K562 (cell line): ENCODE measurements at places on chromosomes 16 and 17. TPM values are rescaled to one million over a fixed set of nuclear protein-coding genes. Genes with fewer than 3 reads are reported as not detected.

DNA sequence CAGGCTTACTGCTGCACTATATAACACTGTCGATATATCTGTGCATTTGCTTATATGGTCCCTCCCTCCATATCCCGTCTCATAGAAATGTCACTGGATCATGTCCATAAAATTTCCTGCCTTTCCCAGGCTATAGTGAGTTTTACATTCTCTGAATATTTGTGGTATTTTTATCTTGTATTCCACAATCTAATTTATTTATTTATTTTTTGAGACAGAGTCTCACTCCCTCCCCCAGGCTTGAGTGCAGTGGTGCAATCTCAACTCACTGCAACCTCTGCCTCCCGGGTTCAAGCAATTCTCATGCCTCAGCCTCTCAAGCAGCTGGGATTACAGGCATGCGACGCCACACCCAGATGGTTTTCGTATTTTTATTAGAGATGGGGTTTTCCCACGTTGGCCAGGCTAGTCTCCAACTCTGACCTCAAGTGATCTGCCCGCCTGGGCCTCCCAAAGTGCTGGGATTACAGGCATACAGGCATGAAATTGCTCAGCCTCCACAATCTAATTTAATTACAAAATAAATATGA, 12.9 kb downstream of the TRIM37 start:
- no peak for DNase-seq
- H3K27me3 ChIP-seq, result no peaks in the 10 kb centered on the region
- peaks cover 43% of the 10 kb centered on the region; the same call in 2 of the 3 replicates for H3K36me3 ChIP-seq

DNA sequence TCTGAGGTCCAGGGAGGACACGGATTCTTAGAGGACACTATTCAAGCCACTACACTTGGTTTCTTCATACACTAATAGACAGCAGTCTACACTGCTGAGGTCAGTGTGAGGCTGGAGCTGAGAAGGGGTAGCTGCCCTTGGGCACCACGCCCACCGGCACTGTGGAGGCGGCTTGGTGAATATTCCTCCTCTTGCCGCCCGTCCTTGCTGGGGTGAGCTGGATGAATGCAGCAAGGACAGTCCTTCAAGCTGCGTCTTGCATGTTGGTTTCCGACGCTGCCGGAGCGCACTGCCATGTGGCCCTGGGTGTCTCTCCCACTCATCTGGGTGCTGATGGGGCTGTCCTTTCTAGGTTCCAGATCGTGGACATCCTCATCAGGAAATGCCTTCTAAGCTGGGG, 2.6 kb downstream of the ZNF205 start:
- H3K36me3 ChIP-seq, result peaks cover 16% of the 10 kb centered on the region; the same call in 2 of the 3 replicates
- no peak overlapping the region for H3K27ac ChIP-seq
- peaks cover 9% of the 10 kb centered on the region; the same call in 2 of the 3 replicates for H3K4me1 ChIP-seq
- no peak for DNase-seq
- no peaks in the 10 kb centered on the region for H3K27me3 ChIP-seq

DNA sequence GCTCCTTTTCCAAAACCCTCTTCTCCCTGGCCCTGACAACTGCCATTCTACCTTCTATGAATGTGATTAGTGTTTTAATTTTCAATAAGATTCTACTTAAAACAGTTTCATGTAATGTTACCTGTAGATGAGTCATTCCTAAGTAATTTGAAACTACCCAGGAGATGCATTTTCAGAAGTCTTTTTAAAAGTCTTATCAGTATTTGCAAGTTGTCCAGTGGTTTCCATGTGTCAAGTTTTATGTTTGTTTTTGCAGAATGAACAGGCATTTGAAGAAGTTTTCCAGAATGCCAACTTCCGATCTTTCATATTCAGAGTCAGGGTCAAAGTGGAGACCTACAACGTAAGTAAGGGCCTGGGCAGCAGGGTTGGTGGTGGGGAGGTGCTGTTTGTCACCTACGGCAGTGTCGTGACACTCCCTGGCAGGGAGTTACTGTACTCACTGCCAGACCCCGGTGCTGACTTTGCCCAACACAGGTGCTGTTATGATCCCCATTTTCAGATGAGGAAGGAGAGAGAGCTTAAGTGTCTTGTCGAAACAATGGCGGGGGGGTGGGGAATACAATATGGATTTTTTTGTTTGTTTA, 65.0 kb downstream of the RPA1 start:
- H3K27ac ChIP-seq, result no peak overlapping the region
- DNase-seq, result peak; percentile 16
- no peaks in the 10 kb centered on the region for H3K4me1 ChIP-seq

DNA sequence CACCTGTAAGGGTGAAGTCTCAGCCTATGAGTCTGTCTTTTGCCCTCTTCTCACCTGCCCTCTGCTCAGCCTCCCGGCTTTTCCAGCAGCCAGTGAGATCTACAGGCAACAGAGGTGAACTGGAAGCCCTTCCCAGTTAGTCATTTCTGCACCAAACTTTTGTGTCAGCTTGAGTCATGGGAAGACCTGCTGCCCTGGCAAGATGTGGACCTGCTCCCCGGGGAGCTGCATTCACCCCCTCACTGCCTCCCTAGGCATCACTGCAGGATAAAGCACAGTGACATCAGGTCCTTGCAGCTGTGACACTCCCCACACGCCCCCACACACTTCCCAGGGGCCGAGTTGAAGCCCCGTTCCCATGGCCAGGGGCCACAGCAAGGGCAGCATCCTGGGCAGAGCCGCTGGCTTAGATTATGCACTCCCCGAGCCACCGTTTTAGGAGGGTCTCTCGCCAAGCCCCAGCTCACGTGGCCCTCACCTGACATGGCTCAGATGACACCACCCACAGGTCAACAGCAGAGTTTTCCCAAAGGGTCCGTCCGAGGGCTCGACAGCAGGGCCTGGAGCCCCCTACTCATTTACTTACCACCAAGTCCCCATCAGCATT, 6.5 kb upstream of the ABR start:
- no peak overlapping the region for H3K4me3 ChIP-seq

Gene PTGES3L
- total RNA-seq, result 8.2 and 9.6 TPM in 2 replicates

Gene SPNS3
- not detected in 2 replicates for total RNA-seq

- H3K36me3 ChIP-seq, result no peaks in the 10 kb centered on the region
- no peak overlapping the region for H3K4me3 ChIP-seq
- H3K4me1 ChIP-seq, result no peaks in the 10 kb centered on the region
- H3K27ac ChIP-seq, result no peak overlapping the region
- peak; percentile 32 for DNase-seq
Measured at GRCh38 chr17:43572368-43572980, 26.3 kb upstream of the ETV4 start.

DNA sequence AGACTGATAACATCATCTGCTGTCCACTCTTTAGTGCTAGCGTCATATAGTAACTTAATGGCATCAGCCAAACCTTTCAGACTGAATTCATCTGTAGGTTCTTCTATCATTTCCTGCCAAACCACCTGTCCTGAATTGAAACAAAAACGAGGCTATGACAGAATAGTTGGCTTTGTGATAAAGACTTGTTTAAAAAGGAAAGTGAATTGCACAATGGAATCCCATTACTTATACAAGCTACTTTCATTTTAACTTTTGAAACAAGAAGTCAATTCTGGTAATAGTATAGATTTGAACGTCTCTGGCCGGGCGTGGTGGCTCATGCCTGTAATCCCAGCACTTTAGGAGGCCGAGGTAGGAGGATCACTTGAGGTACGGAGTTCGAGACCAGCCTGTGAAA, 18.2 kb downstream of the LASP1NB start:
- DNase-seq, result no peak
- H3K36me3 ChIP-seq, result no peaks in the 10 kb centered on the region
- no peaks in the 10 kb centered on the region for H3K4me1 ChIP-seq
- no peak overlapping the region for H3K27ac ChIP-seq
- no peaks in the 10 kb centered on the region for H3K27me3 ChIP-seq

DNA sequence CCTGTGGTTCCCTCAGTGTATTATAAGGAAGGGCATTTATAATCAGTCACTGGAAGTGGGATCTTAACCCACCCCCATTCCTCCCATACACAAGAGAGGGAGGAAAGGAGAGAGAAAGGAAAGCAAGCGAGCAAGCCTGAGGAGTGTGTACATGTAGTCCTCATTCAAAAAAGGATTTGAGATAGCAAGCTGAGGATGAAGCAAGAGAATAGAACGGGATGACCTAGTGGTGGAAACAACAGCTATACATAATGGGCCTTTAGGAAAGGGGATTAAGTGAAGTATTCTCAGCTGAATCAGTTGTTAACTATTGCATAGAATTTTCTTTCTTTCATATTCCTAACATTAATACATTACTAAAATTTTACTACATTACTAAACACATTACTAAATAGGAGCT, 281.4 kb downstream of the ZFHX3 start:
- no peaks in the 10 kb centered on the region for H3K36me3 ChIP-seq
- no peak for DNase-seq
- H3K4me3 ChIP-seq, result no peak overlapping the region
- no peaks in the 10 kb centered on the region for H3K4me1 ChIP-seq
- no peak overlapping the region for H3K27ac ChIP-seq

DNA sequence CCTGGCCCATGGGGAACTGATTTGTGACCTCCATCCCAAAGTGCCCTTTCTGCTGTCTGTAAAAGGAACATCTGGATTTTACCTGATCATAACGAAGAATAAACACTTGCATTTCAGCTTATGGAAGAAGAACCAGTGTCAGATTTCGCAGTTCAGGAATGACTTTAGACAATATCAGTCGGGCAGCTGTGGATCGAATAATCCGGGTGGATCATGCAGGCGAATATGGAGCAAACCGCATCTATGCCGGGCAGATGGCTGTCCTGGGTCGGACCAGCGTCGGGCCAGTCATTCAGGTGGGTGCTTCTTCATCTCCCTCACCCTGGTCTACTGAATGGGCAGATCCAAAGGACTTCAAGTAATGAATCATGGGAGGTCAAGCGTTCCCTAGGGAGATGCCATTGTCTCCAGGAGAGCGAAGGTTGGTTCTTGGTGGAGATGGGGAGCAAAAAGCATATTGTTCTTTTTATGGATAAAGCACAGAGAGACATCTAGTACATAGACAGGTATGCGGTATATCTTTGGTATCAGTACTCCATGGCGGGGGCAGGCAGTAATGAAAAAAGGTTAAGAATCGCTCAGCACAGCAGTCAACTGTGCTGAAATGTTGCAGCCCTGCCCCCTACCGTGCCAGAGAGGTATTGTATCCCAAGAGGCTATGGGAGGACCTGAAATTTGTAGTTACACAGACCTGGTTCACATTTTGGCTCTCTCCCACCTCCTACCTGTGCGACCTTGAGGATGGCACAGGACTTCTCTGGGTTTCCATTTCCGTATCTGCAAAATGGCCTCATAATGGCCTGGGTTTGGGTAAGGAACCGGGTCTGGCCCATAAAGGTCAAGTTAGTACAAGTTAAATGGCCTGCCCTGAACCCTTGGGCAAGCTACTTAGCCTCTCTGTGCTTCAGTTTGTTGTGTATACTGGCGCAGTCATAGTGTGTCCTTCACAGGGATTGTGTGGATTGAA, 4.7 kb downstream of the COQ7 start:
- H3K4me3 ChIP-seq, result no peak overlapping the region
- H3K27me3 ChIP-seq, result no peaks in the 10 kb centered on the region
- H3K36me3 ChIP-seq, result peaks cover 26% of the 10 kb centered on the region; the same call in 2 of the 3 replicates
- no peak overlapping the region for H3K27ac ChIP-seq
- DNase-seq, result peak; percentile 75
- H3K4me1 ChIP-seq, result 0 out of 2 replicates have a peak, but pooled peaks cover 3% of the 10 kb centered on the region

DNA sequence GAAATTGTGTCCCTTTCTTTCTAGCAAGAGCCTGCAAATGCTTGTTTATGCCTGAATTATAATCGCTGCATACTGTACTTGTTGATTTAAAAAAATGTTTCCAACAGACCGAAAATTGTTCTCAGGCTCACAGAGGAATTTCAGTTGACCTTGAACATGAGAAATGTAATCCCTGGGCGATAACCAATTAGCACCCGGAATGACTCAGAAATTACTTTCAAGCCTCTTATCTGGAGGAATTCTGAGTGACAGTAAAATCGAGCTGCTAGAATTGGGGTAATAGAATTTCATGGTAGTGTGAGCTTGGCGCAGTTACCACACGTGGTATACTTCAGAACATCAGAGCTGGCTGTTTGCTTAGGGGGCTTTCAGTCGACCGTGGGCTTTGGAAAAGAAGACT, 139.1 kb upstream of the CACNG3 start:
- peak overlapping the region; percentile 80 for H3K27ac ChIP-seq
- H3K4me3 ChIP-seq, result no peak overlapping the region

Gene APOBR
- 3.2 and 4.3 TPM in 2 replicates for total RNA-seq

- no peaks in the 10 kb centered on the region for H3K36me3 ChIP-seq
- no peak overlapping the region for H3K4me3 ChIP-seq
- H3K4me1 ChIP-seq, result peaks cover 71% of the 10 kb centered on the region
- peaks cover 27% of the 10 kb centered on the region; the same call in 2 of the 3 replicates for H3K27me3 ChIP-seq
Measured at GRCh38 chr17:75615301-75615700, 17.9 kb upstream of the SMIM5 start.

DNA sequence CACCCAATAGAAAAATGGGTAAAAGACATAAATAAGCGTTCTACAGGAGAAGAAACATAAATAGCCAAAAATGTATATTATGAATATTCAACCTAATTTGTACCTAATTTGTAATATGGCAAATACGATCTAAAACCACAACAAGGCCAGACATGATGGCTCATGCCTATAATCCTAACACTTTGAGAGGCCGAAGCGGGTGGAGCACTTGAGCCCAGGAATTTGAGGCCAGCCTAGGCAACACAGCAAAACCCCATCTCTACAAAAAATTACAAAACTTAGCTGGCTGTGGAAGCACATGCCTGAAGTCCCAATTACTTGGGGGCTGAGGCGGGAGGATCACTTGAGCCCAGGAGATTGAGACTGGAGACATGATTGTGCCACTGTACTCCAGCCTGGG, 30.1 kb downstream of the CRLF3 start:
- no peaks in the 10 kb centered on the region for H3K27me3 ChIP-seq
- H3K4me3 ChIP-seq, result no peak overlapping the region
- no peak for DNase-seq

- H3K4me3 ChIP-seq, result no peak overlapping the region
- no peaks in the 10 kb centered on the region for H3K27me3 ChIP-seq
- H3K36me3 ChIP-seq, result no peaks in the 10 kb centered on the region
- H3K4me1 ChIP-seq, result no peaks in the 10 kb centered on the region
Measured at GRCh38 chr17:72970246-72970645, 122.2 kb downstream of the SLC39A11 start.

GRCh38 chr16:25896411-25896810, 204.7 kb downstream of the HS3ST4 start:
- H3K4me3 ChIP-seq, result no peak overlapping the region
- H3K27me3 ChIP-seq, result no peaks in the 10 kb centered on the region
- H3K4me1 ChIP-seq, result no peaks in the 10 kb centered on the region
- H3K36me3 ChIP-seq, result no peaks in the 10 kb centered on the region
- DNase-seq, result no peak

DNA sequence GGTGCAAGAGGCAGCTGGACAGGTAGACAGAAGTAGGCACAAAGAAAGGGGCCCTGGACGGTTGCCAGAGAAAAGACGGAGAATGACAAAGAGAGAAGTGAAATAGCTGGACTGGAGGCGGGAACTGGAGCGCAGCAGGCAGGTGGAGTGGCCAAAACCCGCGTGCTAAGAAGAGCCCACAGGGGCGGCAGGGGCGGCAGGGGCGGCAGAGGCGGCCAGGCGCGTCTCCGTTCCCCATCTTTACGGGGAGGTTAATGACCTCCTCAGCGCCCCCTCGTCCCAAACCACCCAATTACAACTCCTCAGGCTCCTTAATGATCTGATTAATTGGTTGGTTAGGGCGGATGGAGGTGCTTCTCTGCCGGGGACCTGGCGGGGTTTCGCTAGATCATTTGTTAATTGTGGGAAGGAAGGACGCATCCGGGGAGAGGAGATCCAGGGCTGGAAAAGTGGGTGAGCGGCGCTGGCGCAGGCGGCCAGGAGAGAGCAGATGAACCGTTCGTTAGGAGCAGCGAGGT, 15.4 kb upstream of the HOXB9 start:
- DNase-seq, result no peak
- H3K4me3 ChIP-seq, result no peak overlapping the region
- peaks cover 29% of the 10 kb centered on the region; the same call in 2 of the 3 replicates for H3K4me1 ChIP-seq

GRCh38 chr16:89506791-89507191, 1.4 kb upstream of the SPG7 start:
- peaks cover 36% of the 10 kb centered on the region; the same call in 2 of the 3 replicates for H3K4me1 ChIP-seq
- DNase-seq, result no peak
- H3K4me3 ChIP-seq, result peak overlapping the region; percentile 77
- peak overlapping the region; percentile 90 for H3K27ac ChIP-seq
